NCI-H82 (cell line): ENCODE measurements at places on chromosomes 4 and X.

DNA sequence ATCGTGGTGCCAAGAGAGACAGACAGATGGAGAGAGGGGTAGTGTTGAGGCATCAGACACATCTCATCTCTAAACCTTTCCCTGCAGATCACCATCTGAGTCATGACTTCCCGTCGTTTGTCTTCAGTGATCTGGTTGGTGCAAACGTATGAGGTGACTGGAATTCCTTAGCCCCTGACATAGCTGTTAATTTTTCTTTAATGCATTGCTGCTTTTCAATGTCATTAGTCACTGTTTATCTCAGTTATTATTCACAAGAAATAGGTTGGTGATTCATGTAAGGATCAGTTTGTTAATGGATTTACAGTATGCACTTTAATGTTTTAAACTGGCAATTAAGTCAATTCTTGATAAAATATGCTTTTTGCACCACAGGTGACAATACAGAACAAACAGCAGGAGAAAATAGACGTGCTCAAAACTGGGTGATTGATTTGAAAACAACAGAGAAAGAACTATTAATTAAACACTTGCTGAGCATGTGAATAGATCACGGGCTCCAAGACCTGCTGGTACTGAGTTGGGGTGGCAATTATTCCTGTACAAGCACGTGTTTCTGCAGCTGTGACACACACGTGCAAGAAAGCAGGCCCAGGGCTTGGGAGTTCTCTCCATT, 1.3 kb upstream of the TMEM154 start:
- DNase-seq: no peak

DNA sequence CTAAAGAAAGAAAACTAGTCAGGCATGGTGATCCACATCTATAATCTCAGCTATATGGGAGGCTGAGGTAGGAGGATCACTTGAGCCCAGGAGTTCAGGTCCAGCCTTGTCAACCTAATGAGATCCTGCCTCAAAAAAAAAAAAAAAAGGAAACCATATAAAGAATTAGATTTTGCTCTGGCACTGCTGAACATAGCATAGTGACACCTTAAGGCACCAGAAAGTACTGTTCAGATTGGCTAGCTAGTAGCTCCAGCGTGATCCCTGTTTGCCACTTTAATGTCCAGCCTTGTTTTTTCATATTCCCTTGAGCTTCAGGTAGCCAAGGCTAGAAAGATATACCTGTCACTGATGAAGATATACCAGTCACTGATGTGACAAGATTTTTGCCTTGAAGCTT, 34.1 kb downstream of the EXOC1 start:
- DNase-seq: peak; percentile 2

GRCh38 chr4:174553031-174553430, 30.7 kb upstream of the HPGD start:
- DNase-seq: no peak

GRCh38 chr4:128566693-128567092, 242.8 kb upstream of the JADE1 start:
- DNase-seq: no peak

DNA sequence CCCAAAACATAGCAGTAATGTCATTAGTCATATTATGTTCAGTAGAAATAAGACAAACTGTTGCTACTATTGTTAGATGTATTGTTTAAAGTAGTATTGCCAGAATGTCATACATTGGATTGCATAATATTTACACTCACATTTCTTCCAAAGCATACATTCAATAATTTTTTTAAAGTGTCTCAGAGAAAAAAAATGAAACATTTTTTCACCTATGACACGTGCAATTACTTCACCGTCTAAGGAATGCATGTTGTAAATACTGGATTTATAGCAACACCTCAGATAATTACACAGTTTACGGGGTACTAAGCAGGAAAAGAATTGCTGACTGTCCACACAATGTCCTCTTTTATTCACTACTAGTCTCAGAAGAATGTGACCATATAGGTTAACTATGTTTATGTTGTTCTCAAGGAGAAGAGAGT, 162.1 kb downstream of the PCDH18 start:
- no peak for DNase-seq

DNA sequence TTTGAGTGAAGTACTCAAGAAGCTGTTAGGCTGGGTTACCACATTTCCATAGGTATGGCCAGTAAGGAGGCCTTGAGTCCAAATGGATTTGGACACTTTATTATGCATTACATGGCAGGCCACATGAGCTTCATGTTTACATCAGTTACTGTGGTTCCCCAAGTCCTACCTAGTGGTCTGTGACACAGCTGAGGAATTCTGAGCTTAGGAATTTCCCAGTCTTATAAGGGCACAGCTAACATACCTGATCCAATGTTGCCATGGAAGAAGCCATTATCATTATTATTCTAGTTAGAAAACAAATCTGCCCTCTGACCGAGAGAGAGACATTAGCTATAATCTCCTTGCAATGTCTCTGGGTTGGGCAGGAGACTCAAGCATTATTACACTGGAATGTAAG, 174.4 kb upstream of the NUDT10 start:
- peak; percentile 8 for DNase-seq
